Fibroblast of lung (primary cell): ENCODE measurements at places on chromosomes 5 and 9. TPM values are rescaled to one million over a fixed set of nuclear protein-coding genes. Genes with fewer than 3 reads are reported as not detected.

The CDH10 gene
- 0.09 TPM in 1 of 2 replicates, not detected in the other for polyA plus RNA-seq

The IL31RA gene
- 0.28 and 2.2 TPM in 2 replicates for polyA plus RNA-seq

The RBM22 gene
- 36.7 and 51.5 TPM in 2 replicates for polyA plus RNA-seq

The LPAR1 gene
- 240 and 378 TPM in 2 replicates for polyA plus RNA-seq

The TNC gene
- 227 and 340 TPM in 2 replicates for polyA plus RNA-seq

The NEUROG1 gene
- polyA plus RNA-seq = not detected in 2 replicates

The SPATA24 gene
- polyA plus RNA-seq = 5.3 and 5.6 TPM in 2 replicates

The PHYHD1 gene
- 9.8 and 17.7 TPM in 2 replicates for polyA plus RNA-seq

The LHX6 gene
- polyA plus RNA-seq = 0.09 TPM in 1 of 2 replicates, not detected in the other

The JAKMIP2 gene
- polyA plus RNA-seq = 0.51 and 6.5 TPM in 2 replicates

The FGF10 gene
- polyA plus RNA-seq = 0.58 and 6.9 TPM in 2 replicates

The SLC45A2 gene
- polyA plus RNA-seq = 0.03 TPM in 1 of 2 replicates, not detected in the other

DNA sequence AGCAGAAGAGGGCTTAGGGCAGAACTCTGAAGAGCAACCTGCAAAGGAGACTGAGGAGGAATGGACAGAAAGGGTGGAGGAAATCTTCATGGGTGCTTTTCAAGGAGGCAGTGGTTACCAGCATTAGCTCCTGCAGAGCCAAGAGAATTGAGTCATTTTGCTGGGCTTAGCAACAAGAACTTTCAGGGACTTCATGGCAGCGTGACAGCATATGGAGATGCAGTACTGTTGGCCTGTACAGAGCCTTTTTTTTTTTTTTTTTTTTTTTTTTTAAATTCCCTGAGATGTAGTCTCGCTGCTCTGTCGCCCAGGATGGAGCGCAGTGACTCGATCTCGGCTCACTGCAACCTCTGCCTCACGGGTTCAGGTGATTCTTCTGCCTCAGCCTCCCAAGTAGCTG is 296.0 kb upstream of the DMRT1 start:
- DNase-seq = peak; percentile 53

DNA sequence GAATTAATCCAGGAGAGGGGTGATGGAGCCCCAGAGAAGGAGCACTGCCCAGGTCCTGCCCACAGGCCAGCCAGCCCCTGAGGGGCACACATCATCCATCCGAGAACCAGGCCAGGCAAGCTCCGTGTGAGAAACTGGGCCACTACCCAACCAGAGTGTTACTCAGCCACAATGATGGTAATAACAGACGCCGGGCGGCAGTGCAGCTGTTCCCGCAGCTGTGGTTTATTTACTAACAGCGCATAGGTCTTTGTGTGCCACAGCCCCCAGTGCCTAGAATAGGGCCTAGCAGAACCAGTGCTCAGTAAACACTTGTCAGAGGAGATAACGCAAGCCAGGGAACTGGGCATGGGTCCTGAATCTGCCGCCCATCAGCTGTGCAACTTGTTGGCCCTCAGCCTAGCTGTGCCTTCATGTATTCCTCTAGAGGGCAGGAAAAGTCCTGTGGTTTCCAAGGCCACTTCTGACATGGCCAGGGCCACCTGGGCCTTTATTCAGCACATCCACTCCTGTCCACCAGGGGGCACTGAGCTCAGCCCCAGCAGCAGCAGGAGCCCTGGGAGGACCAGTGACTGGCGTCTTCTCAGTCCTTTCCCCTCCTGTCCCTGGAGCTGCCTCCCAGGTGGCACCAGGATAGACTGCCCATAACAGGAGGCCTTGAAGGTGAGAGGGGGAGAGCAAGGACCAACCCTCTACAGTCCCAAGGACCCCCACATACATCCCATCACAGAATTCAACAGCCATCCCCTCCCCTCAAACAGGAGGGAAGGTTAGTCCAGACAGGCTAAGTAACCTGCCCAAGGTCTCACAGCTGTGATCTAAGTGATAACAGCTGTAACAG is 2.1 kb downstream of the MXD3 start:
- DNase-seq = peak; percentile 58

- DNase-seq = no peak
These were observed at the start of gene BICD2 for GRCh38 chr9:92764381-92764987. Gene BICD2 (minus strand): TSS chr9:92764833. CDS start chr9:92764744, 89 bp downstream.

DNA sequence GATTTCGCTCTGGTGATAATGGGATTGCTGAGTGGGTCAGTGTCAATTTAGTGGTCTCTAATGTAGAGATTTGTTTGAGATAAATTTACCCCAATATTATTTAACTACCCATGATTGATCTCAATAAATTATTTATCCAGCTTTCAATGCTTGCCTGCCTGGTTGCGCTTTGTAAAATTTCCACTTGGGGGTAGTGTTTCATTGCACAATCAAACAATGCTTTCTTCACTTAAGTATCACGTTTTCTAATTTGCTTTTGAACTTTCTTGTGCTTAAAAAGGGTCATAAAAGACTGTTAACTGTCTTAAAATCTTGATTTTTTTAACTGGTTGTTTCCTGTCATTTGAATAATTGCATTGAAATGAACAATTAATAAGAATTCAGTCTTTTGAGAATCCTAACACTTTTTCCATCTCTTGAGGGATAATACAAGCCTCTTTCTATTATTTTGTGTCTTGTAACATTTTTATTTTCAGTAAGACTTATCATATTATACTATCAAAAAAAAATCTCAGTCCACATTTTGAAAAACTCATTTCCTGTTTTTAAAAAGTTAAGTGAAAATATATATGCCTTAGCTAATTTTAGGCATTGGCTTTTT is 18.7 kb downstream of the HSD17B4 start:
- peak; percentile 72 for DNase-seq

- no peak for DNase-seq
These were observed 12.5 kb upstream of the FAM120AOS start for GRCh38 chr9:93465855-93466254.

DNA sequence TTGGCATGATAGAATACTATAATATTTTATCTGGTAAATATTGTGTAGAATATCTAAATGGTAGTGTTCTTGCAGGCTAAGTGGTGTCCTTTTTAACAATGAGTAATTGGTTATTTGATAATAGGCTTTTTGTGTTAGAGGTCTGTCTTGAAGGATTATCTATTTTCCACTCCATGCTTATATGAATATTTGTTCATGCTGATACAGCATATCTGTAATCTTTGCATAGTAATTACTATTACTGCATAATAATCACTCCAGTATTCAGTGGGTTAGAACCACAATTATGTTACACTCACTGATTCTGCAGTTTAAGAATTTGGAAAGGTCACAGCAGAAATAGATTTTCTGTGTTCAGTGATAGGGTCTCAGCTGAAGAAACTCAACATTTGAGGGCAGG is 1229.9 kb downstream of the MAT2B start:
- DNase-seq = no peak

DNA sequence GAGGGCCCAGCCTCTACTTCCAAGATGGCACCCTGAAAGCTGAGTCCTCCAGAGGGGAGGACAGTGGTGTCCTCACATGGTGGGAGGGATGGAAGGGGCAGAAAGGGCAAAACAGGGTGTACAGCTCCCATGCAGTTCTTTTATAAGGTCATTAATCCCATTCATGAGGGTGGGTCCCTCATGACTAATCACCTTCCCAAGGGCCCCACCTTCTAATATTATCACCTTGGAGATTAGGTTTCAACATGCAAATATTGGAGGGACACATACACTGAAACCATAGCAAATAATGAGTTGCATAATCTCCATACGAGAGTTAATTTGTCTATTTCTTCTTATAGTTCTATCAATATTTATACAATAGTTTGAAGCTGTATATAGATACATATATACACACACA is 5.8 kb upstream of the ZBTB43 start:
- no peak for DNase-seq

DNA sequence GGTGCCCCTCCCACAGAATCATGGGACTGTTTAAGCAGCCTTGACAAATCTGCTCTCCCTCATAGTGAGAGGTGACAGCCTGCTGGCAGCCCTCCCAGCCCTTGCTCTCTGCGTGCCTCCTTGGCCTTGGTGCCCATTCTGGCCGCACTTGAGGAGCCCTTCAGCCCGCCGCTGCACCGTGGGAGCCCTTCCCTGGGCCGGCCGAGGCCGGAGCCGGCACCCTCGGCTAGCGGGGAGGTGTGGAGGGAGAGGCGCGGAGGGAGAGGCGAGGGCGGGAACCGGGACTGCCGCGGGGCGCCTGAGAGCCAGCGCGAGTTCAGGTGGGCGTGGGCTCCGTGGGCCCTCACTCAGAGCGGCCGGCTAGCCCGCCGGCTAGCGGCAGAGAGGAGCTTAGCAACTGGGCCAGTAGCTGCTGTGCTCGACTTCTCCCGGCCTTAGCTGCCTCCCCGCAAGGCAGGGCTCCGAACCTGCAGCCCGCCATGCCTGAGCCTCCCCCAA is 125.9 kb upstream of the MYO10 start:
- no peak for DNase-seq

- DNase-seq = peak; percentile 79
These were observed 39.2 kb downstream of the PRUNE2 start for GRCh38 chr9:76866689-76867088.

- no peak for DNase-seq
These were observed 373.4 kb downstream of the IRX2 start for GRCh38 chr5:2378108-2378507.

- DNase-seq = no peak
These were observed 87.0 kb downstream of the FEM1C start for GRCh38 chr5:115457571-115457970.

DNA sequence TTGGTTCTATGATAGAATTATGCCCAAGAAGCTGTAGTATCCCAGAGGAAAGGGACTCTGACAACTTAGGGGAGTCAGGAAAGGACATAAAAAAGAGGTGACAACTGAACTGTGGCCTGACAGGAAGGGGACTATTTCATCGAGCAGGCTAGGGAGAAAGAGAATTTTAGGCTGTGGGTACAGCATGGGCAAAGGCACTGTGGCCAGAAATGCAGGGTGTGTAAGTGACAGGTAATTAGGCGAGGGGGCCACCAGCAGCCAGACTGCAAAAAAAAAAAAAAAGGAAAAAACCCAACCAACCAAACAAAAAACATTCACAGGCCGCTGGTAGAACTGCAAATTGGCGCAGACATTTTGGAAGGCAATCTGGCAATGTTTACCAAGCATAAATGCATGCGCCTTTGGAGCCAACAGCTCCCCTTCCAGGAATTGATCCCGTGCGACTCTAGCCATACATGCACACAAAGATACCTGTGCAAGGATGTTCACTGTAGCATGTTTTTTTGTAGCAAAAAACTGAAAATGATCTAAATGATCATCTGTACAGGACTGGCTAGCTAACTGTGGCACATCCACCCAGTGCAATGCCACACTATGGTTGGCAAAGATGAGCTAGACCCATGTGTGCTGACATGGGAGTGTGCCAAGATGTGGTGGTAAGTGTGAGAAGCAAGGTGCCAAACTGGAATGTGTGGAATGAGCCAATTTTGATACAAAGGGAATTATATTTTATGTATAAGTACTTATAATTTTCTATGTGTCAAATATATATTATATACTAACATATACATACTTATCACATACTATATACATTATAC is 1.1 kb downstream of the EIF4E1B start:
- DNase-seq = no peak

DNA sequence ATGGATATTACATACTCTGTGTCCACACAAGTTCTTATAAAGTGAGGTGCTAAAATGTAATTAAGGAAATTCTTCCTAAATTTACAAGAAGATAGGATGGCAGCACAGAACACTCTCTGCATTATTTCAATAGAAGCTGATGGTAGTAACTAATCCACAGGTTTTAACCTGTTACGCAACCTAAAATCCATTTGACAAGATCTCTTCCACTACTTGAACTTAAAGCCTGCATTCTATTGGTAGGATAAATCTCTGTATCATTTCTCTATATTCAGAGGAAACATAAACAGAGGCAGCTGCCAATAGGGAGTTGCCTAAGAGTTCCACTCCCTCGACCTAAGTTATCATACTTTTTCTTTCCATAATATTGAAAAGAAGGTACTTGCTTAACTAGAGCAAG is 21.6 kb downstream of the CDC37L1 start:
- DNase-seq = no peak

GRCh38 chr5:143524338-143524945 is 121.0 kb upstream of the NR3C1 start:
- DNase-seq = peak; percentile 27

- no peak for DNase-seq
These were observed 115.0 kb downstream of the PIK3R1 start for GRCh38 chr5:68330574-68330973.

- DNase-seq = peak; percentile 18
These were observed 91.1 kb upstream of the RNF180 start for GRCh38 chr5:64074533-64074932.

- DNase-seq = no peak
These were observed 53.5 kb upstream of the EPB41L4A start for GRCh38 chr5:112472614-112473013.

DNA sequence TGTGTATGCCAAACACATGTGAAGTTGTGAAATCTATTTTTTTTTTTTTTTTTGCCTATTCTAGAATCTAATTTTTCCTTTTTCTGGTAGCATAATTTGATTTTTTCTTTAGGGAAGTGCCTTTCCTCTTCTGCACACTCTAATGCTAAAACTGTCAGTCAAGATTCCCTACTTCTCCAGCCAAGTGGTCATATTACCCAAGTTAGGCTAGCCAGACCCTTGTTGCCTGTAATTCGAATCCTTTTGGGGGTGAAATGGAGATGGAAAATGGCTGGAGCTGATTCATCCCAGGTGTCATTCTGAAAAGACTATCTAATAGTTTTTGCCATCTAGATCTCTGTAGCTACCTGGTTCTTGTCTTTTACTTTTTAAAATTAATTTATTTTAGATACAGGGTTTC is 24.8 kb upstream of the UBAP1 start:
- no peak for DNase-seq

- peak; percentile 62 for DNase-seq
These were observed 158.6 kb upstream of the SHB start for GRCh38 chr9:38227656-38228055.

DNA sequence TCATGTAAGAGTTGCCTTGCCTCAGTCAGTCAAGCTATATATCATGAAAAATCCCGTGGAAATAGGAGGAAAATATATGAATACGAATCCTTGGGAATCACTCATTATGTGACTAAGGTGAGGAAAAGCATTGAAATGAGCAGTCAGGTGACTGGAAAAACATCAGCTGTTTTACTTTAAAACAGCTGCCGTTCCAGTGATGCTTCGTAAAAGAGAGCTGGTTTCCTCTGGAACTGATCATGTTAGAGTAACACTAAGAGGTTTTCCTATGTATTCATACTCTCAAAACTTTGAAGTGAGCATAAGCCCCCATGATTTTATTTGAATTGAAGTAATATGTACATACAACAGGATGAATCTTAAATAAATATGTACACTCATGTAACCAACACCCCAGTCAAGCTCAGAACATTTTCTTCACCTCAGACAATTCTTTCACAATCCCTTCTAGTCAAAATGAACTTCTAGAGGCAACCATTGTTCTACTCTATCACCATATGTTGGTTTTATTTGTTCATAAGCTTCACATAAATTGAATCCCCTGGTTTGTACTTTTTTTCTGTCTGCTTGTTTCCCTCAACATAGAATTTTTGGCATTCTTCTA is 107.7 kb downstream of the SLC25A46 start:
- DNase-seq = no peak

DNA sequence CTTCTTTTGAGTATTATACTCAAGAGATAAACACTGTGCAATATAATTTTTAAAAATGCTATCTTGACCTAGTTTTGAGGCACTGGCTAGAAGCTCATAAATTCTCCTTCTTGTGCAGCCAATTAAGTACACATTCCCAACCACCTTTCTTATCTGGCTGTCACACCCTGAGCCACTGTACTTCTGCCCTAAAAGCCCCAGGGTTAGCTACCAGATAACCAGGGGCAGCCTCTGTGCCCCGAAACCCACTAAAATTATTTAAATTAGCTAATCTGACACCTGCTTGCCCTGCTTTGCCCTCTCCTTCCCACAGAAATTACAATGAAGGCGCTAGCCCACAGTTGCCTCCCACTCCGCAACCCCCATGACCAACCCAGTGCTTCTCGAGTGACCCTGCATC is 597.3 kb upstream of the TYRP1 start:
- DNase-seq = no peak
